ENCODE measurements at places on chromosomes 1 and 21.

GRCh38 chr1:153490272-153491051 lies 30.0 kb upstream of the S100A7 start:
- DNase-seq: no peak

DNA sequence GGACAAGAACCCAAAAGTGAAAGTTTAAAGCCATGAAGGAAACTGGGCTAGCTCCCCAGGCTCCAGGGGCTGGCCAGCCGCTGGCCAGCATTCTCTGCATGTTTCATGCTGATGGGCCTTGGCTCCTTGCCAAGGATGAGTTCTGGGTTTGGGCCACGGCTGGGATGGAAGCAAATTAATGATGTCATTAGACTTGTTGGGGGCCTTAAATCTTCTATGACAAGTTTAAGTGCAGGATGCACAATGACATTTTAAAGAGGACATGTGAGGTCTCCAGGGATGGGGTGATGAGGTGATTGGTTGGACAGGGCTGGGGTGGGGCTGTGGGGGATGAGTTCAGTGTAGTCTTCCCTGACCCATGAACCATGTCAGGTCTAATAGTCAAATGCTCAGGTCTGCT lies 199.6 kb downstream of the TRABD2B start:
- no peak for DNase-seq

DNA sequence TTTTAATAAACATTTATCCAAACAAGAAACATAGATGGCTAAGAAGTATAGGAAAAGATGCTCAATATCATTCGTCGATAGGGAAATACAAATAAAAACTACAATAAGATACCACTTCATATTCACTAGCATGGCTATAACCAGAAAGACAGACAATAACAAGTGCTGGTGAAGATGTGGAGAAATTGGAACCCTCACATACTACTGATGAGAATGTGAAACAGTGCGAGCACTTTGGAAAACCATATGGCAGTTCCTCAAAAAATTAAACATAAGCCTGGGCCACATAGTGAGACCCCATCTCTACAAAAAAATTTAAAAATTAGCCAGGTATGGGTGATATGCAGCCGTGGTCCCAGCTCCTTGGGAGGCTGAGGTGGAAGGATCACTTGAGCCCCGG lies 9.1 kb upstream of the TMEM54 start:
- DNase-seq: no peak

- no peak for DNase-seq
Observed at GRCh38 chr1:188735567-188735966, 1742.1 kb downstream of the BRINP3 start.

DNA sequence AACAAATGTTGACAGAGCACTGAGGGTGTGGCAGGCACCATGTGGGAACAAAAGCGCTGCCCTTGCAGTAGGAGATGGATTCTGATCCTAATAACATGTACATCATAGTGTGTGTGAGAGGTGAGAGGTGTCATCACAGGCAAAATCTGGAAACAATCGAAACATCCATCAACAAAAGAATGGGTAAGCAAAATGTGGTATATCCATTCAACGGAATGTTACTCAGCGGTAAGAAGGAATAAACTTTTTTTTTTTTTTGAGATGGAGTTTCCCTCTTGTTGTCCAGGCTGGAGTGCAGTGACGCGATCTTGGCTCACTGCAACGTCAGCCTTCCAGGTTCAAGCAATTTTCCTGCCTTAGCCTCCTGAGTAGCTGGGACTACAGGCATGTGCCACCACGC lies 112.3 kb downstream of the ACTL8 start:
- DNase-seq: no peak

- DNase-seq: peak; percentile 39
Observed at GRCh38 chr1:39639305-39640130, at the start of gene HEYL. Gene HEYL (minus strand): TSS chr1:39639643. CDS start chr1:39639625, 18 bp downstream.

DNA sequence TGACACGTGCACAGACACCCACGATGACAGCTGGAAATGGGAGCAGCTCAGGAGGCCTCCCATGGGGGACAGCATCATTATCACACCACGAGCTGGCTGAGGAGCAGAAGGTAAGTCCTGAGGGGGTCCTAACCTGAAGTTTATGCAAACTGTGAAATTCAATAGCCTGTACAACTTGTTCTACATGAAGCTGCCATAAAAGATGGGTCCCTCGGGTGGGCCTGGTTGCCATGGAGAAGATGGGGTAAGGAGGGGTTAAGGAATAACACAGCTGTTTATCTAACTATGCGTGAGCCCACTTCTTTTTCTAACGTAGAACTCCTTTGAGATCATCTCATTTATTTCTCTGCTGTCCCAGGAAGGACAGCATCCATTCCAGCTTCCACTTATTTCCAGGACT lies 163.4 kb upstream of the CD34 start:
- no peak for DNase-seq

DNA sequence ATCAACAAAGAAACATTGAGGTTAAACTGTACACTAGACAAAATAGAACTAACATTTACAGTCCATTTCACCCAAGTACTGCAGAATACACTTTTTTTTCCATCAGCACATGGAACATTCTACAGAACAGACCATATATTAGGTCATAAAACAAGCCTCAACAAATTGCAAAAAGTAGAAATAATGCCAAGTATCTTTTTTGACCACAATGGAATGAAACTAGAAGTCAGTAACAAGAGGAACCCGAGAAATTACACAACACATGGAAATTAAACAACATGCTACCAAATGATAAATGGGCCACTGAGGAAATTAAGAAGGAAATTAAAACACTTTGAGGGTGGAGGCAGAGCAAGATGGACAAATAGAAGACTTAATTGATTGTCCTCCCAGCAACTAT lies 8.4 kb upstream of the C1orf185 start:
- no peak for DNase-seq

DNA sequence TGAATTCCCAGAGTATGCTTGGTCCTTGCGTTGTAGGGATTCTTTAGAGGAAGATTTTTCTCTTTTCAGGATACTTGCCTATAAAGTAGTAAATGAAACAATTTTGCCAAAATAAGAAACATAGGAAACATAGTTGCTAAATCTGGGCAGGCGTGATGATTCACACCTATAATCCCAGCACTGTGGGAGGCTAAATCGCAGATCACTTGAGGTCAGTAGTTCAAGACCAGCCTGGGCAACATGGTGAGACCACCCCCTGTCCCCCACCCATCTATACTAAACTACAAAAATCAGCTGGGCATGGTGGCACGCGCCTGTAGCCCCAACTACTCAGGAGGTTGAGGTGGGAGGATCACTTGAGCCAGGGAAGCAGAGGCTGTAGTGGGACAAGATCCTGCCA lies 4.9 kb downstream of the ARV1 start:
- DNase-seq: no peak

DNA sequence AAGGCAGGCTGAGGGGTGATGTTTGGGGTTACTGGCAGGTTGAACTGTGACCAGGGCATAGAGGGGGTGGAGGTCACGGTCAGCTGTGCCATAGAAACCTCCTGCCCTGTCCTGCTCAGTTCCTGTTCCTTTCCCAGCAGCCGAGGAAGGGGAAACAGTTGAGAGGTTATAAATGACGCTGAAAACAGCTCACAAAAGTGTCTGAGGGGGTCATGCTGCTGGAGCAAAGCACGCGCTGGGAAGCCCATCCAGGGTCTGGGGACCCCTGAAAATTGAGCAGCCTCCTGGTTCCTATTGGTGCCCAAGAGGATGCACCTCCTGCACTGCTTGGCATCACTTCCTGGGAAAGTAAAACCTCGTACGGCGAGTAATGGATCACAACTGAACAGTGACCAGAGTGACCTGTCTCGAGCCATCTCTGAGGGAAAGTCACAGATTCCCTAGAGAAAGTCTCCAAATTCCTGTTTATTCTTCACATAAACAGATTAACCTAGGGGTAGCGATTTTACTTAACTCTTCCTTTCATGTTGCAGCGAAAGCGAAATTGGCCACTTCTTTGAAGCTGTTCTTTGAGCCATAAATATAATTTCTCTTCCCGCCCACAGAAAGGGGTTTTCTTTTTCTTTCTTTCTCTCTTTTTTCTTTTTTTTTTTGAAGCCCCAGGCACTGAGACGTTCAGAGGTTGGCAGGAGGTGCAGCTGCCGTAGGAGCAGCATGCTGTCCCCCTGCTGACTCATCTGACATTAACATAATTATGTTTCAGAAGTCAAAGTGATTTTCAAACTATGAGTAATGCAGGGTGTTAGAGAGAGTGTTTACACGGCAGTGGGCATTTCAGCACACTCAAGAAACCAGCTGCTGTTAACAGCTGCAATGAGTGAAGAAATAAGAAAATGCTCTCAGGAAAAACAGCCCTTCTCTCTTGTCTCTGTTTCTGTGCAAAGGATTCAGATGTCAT lies 41.8 kb upstream of the ATF3 start:
- DNase-seq: peak; percentile 38

DNA sequence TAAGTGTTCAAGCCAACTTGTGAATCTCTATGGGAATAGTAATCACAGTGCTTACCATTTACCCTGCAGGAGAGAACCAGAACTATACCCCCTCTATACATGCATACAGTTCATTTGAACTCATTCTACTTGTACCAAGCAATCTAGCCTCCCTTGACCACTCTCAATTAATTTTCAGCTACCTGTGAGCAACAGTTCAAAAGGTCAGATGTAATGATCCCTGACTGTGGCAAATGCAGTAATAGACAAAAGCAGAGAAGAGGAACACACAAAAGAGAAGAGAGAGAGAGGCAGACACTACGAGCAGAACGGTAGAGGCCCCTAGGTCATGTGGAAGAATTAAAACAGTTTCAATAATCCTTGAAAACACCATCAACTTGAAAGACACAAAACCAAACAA lies 52.8 kb downstream of the FMO4 start:
- no peak for DNase-seq

DNA sequence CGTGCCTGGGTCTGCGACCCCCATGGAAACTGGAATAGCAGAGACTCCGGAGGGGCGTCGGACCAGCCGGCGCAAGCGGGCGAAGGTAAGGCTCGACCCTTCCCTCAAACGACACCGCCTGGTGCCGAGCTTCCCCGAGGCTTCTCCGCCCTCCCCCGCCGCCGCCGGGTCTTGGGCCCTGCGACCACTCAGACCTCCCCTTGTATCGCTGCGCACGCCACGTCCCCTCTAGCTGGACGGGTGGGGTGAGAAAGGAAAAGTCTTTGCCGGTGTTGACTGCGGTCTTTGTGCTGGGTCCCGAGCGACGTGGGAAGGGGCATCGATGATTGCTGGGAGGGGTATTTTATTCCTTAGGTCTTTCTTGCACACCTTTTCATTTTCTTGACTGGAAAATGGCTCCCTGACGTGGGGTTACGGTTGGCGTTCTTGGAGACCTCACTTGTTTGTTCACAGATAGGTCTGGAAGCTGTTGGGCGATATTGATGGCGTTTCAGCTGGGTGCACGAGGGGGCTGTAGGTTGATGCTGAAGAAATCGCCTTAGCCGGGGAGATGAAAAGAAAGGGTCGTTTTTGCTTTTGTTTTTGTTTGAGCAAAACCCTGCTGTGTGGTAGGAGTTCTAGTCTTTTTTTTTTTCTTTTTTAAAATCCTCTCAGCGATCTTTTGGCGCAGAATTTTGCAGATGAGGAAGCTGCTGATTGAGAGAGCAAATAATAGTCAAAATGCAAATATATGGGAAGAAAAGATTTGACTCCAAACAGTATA lies 776 bp downstream of the KDM1A start:
- peak; percentile 1 for DNase-seq

- no peak for DNase-seq
Observed at GRCh38 chr1:25757846-25758185, 42.2 kb upstream of the SELENON start.

DNA sequence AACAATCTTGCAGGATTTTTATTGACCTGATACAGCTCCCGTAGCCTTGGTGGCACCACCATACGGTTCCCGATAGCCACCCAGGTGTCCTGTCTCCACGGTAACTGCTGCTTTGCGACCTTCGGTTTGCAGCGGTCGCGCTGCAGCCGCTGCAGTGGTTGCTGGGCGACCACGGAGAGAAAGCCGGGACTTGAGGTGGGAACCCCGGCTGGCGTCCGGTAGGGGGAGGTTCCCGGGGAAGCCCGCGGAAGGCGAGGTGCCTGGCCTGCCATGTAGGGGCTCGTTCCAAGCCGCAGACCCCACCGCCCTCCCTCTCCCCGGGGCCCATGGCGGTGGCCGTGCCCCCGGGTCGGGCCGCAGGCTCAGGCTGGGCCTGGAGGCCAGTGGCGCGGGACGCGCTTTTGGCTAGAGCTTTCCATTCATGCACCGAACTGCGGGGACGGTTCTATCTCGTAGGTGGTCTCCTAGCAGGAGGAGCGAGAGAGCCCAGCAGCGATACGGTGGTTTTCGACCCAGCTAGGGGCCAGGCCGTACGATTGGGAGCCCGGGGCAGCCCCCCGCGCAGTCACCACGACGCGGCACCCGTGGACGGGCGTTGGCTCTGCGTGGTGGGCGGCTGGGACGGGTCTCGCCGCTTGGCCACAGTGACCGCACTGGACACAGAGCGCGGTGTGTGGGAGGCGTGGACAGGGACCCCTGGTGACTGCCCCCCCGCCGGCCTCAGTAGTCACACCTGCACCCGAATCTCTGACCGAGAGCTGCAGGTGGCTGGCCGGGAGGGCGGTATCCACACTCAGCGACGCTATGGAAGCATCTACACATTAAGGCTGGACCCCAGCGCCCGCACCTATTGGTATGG lies at the start of gene KLHDC9:
Gene KLHDC9, plus strand, starts transcription at position 152 of the 859 bp plus-strand sequence. Its CDS starts 175 bp downstream, at position 327.
- DNase-seq: peak; percentile 41

DNA sequence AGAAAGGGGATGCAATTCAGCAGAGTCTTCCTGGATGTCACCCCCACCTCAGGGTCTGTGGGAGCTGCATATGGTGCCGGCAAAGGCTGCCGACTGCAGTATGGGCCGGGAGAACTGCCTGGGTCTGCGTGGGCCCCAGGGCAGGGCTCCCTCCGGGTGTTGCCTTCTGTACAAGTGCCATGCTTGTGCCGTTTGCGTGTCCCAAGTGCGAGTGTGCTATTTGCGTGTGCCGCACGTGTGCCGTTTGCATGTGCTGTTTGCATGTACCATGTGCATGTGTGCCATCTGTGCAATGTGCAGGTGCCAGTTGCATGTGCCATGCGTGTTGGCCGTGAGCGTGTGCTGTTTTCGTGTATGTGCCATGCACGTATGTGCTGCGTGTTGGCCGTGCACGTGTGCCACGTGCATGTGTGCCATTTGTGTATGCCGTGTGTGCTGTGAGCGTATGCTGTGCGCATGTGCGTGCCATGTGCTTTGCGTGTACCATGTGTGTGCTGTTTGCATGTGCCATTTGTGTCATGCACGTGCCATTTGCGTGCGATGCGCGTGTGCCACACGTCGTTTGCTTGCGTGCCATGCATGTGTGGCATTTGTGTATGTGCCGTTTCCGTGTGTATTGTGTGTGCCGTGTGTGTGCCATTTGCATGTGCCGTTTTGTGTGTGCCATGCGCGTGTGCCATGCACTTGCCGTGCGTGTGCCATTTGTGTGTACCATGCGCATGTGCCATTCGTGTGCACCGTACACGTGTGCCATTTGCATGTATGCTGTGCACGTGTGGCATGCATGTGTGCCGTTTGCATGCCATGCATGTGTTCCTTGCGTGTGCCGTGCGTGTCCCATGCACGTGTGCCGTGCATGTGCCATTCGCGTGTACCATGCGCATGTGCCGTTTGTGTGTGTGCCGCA lies 1.5 kb upstream of the TAS1R3 start:
- no peak for DNase-seq

GRCh38 chr1:50615036-50615750 lies 191.9 kb upstream of the DMRTA2 start:
- DNase-seq: no peak

Data from activated T-helper 1 cell treated with anti-CD3 and anti-CD28 coated beads, Interleukin-2, amount 50 U/mL, for 16 hours (primary cell).